ENCODE measurements at places on chromosomes 5 and 9.

- no peak for DNase-seq
These were observed 12.8 kb upstream of the TSSK1B start for GRCh38 chr5:113447498-113448050.

DNA sequence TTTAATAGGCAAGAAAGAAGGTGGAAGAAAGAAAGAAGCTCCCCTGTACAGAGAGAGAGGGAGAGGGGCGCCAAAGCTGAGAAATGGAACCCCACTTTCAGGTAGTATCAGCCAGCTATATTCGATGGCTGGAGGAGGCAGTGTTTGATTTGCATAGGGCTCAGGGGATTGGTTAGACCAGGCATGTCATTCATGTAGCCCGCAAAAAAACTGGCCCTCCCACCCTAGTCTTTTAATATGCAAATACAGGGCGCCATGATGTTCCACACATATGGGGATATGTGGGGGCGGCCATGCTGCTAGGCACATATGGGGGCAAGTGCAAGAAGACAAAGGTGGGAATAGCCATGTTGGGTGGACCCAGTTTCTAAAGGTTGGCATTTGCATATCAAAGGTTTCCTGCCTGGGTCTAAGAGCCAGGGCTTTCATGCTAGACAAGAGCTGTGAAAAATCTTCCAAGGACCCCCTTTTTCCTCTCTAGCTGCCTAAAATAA, 174.4 kb upstream of the ADRA1B start:
- no peak for DNase-seq

GRCh38 chr5:80711938-80712337, 57.2 kb upstream of the DHFR start:
- DNase-seq: no peak

GRCh38 chr5:153626836-153627235, 136.4 kb downstream of the GRIA1 start:
- DNase-seq: no peak

DNA sequence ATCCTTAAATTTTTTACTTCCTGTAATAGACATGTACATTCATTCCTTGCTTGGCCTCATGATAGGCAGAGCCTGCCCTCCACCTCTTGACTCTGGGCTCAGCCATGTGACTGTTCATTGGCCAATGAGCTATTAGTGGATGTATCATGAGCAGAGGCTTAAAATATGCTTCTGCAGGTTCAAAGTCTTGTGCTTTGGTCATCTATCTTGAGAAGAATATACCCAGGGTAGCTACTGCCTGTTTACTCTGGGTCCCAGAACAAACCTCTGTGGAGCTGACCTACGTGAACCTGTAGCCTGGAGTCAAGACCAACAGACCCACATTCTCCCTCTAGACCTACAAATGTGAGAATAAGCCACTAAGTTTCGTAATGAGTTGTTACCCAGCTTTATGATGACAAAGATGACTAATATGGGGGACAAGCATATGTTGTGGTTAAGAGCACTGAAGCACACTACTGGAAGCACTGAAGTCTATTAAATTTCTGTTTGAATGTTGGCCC, 244.4 kb downstream of the MAST4 start:
- no peak for DNase-seq

Measured in thoracic aorta (tissue), 2 donors.